Lower lobe of right lung (tissue), 2 donors: ENCODE measurements at places on chromosomes 7 and 10.
A peak's percentile ranks its signal among the peaks of the same experiment; 100 is the strongest.

- no peak for DNase-seq
Measured at GRCh38 chr7:66558660-66559465, 69.8 kb upstream of the KCTD7 start.

GRCh38 chr10:104391150-104391968 lies 37.7 kb downstream of the CFAP58 start:
- no peak for DNase-seq

DNA sequence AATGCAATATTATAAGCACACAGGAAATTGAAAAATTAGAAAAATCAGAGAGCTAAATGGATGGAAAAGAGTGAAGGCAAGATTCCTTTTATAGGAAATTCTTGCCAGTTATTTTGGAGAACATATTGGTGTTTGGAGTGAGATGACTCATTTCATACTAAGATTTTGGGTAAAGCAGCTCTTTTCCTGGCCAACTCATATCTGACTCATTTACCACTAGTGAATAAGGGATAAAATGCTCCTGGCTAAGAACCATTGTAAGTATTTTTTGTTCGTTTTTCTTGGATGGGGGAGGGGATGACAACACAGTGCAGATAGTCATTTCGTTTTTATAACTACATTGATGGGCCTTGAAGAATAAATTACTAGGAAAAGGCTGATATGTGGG lies 139.3 kb downstream of the TWIST1 start:
- DNase-seq = no peak

DNA sequence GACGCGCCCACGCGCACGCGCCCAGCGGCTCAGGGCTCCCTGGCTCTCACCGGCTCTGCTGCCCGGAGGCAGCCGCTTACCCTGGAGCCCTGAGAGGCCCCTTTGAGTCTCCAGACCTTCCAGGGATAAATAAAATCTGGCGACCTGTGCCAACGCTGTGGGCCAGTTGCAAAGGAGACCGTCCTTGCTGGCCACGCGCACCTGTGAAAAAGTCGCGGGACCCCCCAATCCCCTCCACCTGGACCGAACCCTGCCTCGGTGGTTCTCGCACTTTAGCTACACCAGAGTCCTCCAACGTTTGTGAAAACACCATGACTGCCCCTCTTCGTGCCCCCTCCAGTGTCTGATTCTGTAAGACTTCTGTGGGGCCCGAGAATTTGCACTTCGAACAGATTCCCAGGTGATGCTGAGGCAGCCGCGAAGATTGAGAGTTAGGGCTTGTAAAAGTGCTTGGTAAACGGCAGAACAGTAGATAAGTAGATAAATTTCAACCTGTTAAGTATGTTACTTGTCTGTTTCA lies 102.4 kb upstream of the SVIL start:
- DNase-seq = no peak

DNA sequence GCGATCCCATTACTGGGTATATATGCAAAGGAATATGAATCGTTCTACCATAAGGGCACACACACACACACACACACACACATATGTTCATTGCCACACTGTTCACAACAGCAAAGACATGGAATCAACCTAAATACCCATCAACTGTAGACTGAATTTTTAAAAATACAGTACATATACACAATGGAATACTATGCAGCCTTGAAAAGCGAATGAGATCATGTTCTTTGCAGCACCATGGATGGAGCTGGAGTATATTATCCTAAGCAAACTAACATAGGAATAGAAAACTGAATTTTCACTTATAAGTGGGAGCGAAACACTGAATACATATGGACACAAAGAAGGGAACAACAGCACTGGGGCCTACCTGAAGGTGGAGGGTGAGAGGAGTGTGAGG lies 72.5 kb downstream of the MARCHF5 start:
- DNase-seq = no peak

- DNase-seq = no peak
Measured at GRCh38 chr7:73717025-73717807, 2.3 kb downstream of the STX1A start.

DNA sequence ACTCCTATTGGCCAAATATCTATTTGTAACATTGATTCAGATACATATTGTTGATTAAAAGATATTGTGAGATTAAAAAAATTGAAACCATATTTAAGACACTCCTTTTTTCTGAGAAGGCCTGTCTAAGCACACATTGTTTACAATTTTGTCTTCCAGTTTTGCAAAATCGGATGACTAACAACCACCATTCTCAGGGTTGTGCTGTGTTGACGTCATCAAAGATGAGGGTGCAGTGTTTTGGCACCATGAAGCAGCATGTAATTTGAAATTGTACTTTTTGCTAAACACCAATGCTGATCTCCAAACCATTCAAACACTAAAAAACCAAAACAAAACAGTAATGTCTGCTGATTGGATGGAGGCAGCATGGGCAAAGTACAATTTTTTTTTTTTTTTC lies 7.4 kb downstream of the CREB5 start:
- DNase-seq = no peak

GRCh38 chr7:136717910-136718557 lies 150.4 kb upstream of the CHRM2 start:
- no peak for DNase-seq

DNA sequence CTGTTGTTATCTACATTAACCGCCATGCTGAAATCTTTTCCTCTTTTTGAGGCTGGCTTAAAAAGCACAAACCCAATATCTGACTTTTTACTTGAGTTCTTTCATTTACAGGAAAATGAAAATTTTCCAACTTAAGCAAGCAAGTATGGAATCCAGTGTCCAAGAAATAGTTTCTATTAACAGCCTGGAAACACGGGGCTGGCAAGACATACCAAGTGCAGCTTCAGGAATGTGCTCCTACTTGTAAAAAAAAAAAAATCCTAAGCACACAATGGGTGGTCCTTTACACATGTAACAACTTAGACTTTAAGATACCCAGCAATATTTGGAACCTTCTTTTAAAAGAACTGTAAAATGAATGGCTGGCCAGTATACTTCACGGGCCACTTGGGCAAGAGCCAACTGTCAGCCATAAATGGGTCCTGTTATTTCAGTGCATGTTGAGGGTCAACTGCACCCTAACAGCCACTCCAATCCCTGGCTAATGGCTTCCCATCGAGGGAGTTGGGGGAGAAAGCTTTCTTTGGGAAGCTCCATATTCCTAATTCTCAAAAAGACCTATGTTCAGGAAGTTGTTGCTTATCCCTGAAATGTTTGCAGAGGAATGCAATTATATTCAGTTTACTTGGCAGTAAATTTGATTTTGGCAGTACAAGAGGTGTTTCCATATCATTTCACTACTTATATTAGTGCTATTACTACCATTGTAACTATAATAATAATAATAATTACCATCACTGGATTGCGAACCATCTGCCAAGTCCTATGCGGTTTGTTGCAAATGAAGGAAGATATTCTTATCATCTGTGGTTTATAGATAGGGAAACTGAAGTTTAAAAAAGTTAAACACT lies 236.4 kb upstream of the TMEM72 start:
- DNase-seq = no peak

- DNase-seq = no peak
Measured at GRCh38 chr10:75542084-75542483, 110.7 kb downstream of the LRMDA start.

DNA sequence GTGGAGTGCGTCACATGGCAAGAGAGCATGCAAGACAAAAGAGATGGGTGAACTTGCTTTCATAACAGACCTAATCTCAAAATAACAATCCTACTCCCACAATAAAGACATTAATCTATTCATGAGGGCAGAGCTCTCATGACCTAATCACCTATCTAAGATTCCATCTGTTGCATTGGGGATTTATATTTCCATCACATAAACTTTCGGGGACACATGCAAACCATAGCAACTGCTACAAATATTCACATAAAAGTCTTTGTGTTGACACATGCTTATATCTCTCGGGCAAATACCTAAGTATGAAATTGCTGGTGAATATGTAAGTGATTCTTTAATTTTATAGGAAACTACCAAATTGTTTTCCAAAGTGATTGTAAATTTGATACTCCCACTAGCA lies 16.0 kb upstream of the PNLIPRP1 start:
- no peak for DNase-seq

DNA sequence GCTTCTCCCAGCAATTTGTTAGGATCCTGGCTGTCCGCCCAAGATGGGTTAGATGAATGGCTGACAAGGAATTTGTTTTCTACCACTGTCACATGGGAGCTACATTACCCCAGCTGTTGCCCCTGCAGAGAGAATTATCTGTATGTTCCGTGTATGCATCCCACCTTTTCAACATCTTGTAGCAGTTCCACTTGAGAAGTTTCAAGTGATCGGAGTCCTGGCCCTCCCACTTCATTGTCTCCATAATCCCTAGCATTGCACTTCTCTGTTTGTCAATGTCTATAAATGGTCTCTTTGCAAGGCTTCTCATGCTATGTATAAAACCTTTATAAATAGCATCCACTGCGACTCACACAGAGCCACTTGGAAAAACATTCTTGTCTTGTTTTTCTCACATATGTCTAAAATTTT lies 972.5 kb downstream of the CNTNAP2 start:
- no peak for DNase-seq

DNA sequence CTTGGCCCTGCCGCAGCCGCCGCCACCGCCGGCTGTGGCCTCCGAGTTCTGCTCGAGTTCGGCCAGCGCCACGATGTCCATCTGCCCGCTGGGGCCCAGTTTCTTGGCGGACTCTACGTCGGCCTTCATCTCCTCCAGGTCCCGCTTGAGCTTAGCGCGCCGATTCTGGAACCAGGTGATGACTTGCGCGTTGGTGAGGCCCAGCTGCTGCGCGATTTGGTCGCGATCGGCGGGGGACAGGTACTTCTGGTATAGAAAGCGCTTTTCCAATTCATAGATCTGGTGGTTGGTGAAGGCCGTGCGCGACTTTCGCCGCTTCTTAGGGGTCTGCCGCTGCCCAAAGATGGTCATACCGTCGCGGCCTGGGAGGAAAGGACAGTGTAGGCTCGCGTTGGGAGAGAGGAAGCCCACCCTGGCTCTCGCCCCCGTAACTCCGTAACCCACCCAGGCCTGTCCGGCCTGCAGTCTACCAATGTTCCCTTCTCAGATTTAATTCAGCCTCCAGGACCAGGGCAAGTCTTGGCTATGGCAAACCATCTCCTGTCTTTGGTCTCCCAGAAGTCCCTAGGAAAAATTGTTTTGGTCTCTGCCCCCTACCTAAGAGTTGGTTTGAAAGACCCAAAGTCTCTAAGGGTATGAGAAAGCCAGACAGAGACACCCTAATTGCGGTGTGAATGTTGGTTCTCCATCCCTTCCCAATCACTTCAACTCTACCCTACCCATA lies 1.7 kb downstream of the LBX1 start:
- no peak for DNase-seq

DNA sequence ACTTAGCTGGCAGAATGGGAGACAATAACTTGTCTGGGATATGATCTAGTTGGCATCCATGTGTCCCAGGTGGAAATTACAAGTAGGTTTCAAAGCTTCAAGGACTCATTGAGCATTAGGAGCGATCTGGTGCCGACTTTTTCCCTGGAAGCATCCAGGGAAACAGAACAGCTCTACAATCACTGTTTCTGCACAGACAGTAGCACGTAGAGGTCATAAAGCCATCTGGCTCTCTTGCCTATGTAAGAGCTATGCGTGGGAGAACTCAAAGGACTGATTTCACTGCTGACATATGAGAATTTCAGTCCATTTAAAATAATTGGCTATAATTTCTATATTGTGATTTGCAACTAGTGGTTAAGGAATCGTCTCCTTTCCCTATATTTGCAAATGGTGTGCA lies 791.7 kb downstream of the REEP3 start:
- no peak for DNase-seq

DNA sequence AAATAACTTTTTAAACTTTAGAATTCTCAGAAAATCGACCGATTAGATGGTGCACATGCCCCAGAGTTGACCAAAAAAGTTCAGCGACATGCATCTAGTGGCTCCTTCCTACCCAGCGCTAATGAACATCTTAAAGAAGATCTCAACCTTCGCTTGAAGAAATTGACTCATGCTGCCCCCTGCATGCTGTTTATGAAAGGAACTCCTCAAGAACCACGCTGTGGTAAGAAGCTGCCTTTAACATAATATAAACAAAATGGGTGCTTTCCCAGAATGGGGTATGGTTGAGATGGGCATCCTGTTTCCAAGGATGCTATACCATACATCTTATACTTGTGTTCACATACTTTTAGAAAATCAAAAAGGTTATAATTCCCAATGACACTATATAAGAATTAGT lies 24.6 kb downstream of the GLRX3 start:
- no peak for DNase-seq

DNA sequence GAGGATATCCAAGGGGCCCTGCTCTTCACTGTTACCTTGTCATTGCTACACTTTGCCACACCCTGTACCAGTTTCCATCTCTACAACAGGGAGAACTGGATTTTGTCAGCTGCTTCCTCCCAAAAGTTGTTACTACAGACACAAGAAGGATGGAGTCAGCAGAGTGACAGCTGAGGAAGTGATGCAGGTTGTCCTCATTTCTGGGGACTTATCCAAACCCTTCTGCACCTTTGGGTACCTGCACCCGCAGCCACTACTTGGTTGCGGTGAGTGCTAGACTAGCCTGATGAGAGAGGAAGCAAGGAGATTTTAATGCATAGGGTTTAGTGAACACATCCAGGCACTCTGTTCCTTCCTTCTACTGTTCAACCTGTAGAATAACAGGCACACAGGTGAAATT lies 281.0 kb downstream of the RPS24 start:
- no peak for DNase-seq

DNA sequence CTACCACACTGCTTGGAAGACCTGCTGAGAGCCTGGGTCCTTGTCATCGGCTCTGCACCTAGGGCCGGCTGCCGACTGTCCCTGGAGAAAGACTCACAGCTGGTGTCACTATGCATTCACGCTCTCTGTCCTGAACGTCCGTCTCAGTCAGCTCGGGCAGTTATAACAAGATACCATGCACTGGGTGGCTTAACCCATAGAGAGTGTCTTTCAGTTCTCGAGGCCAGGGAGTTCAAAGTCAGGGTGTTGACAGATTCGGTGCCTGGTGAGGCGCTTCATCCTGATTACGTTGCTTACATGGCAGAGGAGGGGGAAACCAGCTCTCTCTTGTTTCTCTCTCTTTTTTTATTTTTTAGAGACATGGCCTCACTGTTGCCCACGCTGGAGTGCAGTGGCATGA lies 91.1 kb downstream of the SPDYE5 start:
- no peak for DNase-seq

- peak; percentile 82 for DNase-seq
Measured at GRCh38 chr10:80460399-80461207, 6.5 kb downstream of the TSPAN14 start.

DNA sequence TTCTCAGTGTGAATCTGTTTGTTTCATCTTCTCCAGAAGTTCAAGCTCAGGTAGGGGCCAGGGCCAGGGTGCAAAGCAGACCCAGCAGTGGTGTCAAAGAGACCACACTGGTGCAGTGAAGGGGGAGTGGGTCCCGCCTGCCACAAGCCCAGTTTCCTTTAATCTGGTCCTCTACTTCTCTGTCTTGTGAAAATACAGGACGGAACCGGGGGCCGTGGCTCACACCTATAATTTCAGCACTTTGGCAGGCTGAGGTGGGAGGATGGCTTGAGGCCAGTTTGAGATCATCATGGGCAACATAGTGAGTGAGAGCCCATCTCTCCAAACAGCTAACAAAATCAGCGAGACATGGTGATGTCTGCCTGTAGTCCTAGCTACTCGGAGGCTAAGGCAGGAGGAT lies 109.0 kb downstream of the SLIT1 start:
- DNase-seq = no peak
